ENCODE measurements at places on chromosomes 13 and 19. TPM values are rescaled to one million over a fixed set of nuclear protein-coding genes. Genes with fewer than 3 reads are reported as not detected.

The KLK3 gene
- not detected for total RNA-seq

The WDR88 gene
- not detected for total RNA-seq

The TEX101 gene
- total RNA-seq, result not detected

The UBL3 gene
- 8.4 TPM for total RNA-seq

The NCR1 gene
- total RNA-seq, result not detected

The ZNF836 gene
- 1.6 TPM for total RNA-seq

The RASAL3 gene
- total RNA-seq, result not detected

The CLDND2 gene
- total RNA-seq, result 4.6 TPM
